ENCODE measurements at places on chromosomes 5 and 9.
A peak's percentile ranks its signal among the peaks of the same experiment; 100 is the strongest.

GRCh38 chr9:8859416-8859815 is 1059.8 kb upstream of the DMAC1 start:
- no peak for DNase-seq

GRCh38 chr5:71986101-71986500 is 121.2 kb upstream of the MAP1B start:
- no peak for DNase-seq

DNA sequence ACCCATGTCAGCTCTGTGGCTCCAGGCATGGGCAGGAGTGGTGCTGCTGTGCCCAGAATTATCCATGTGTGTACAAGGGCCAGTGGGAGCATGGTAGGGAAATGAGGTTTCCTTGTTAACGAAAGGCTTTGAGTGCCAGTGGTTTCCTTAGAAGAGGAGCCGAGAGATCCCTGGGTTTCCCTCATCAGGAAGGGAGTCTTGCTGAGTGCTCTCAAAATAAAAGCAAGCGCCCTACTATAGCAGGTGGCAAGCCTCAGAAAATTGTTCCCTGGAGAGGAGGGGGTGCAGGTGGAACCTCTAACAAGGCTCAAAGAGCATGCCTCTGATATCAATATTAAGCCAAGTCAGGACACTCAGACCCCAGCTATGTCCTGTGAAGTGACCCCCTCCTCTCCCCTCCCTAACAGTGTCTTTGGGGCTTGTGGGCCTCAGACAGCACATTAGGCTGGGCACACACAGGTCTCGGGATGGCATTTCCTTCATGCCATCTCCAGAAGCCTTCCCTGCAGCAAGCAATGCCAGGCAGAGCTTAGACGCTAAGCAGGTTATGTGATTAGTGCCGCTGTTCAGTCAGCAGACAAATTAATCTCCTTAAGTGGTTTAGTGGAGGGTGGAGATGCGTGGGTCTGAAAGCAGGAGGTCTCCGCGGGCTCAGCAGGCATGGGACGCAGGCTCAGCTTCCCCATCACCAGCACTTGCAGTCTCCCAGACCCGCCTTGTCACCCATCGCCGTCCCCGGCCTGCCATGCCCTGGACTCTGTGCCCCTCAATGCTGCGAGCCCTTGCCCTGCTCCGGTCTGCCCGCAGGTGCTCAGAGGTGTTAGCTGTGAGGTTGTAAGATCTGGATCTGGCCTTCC is 60.0 kb upstream of the RARS1 start:
- no peak for DNase-seq

- DNase-seq = no peak
Observed at GRCh38 chr5:1462358-1462757, 17.1 kb upstream of the SLC6A3 start.

- no peak for DNase-seq
Observed at GRCh38 chr9:107464516-107464915, 25.1 kb downstream of the KLF4 start.

- DNase-seq = peak; percentile 41
Observed at GRCh38 chr5:1652873-1653697, 129.3 kb upstream of the LPCAT1 start.

DNA sequence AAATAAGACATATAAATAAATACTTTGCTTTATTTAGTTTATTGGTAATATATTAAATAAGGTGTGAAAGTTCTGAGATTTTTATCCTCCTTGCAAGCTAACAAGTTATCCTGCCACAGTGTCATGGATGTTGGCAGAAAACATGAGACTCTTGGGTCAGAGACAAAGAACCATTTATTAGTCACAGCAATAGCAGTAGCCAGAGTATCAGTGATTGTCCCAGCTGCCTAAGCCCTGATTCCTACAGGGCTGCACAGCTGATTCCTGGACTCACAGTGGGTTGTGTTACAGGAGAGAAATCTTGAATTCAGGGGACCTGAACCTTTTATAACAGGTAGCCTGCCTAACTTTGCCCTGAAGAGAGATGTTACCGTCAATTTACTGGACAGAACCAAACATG is 304.5 kb upstream of the ZNF608 start:
- DNase-seq = no peak

DNA sequence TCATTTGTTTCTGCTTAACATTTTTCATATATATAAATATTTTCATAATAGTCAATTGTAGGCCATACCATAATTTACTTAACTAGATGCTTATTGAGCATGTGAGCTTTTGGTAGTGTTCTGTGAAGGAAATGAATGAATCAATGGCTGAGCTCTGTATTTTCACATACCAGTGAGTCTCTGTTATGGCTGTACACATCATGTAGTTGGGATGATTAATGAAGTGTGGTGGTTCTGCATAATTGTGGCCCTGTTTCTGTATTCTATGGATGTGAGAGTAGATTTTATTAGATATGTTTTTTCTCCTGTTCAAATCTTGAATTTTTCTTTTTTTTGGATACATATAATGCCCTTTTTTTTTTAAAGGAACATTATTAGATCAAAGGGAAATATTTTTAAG is 56.2 kb downstream of the CTNNA1 start:
- DNase-seq = no peak

DNA sequence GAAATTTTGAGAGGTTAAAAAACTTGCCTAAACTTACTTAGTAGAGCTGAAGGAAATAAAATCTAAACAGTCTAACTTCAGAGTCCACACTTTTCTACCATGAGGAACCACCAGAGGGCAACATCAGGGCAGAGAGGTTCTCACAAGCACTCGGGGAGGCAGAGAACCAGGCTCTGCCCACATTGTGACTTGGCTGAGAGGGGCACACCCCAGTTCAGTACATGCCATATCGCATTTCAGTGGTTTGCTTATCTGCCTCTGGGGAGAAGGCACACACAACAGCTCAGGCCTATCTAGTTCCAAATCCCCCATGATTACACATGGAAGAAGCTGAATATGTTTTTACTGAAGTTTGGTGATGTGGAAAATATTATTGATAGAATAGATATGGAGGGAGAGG is 49.2 kb downstream of the EQTN start:
- no peak for DNase-seq

DNA sequence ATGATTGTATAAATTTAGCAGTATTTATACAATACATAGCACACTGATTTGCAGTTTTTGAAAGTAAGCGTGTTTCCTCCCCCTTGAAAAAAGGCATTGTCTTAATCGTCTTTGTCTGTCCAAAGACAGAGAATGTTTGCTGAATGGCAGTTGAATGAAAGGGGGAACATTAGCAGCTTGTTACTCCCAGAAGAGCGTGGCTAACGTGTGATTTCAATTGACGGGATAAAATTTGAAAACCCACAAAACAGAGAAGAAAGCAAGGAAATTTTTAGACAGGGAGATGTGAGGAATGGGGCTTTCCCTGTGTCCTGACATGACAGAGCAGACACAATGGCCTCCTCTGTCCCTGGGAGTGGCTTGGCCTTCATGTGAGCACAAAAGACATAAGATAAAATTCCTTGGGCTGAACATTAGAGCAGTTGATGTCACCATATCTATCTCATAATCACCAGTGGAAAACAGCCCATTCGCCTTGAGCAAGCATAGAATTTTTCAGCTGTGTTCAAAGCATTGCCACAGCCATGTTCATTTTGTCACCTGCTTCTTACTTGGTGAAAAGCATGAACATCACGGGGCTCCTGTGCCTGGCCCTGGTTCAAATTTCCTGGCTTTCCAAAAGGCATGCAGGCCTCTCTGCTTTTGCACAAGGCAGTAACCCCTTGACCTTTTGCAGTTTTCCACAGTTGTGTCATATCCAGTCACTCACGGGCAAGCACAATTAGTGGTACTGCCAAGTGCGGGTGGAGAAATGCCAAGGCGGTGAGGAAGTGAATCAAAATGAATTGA is 126.9 kb downstream of the TLE1 start:
- no peak for DNase-seq

- DNase-seq = no peak
Observed at GRCh38 chr9:86924206-86924605, 23.1 kb downstream of the GAS1 start.

DNA sequence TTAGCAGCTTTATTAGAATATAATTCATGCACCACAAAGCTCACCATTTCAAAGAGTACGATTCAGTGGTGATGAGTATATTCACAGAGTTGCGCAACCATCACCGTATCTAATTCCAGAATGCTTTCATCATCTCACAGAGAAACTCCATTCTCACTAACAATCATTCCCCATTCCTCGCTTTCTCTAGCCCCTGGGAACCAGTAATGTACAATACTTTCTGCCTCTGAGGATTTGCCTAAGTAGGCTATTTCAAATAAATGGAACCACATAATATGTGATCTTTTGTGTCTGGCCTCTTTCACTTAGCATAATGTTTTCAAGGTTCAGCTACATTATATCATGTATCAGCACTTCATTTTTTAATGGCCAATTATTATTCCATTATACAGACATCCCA is 145.1 kb upstream of the ADAMTS16 start:
- DNase-seq = no peak

DNA sequence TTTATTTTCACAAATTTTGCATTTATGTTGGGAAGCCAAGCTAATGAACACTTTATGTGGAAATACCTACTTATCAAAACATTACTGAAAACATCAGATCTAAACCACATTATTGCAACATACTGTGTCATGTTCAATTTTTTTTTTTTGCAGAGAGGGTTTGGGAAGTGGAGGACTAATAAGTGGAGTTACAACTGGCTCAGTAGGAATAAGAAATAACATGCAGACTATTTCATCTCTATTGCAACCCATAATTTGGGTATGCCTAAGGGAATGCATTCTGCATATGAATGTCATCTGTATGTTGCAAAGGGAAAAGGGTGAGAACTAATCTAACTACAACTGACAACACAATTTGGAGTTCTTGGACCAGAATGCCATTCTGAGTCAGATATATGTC is 41.8 kb downstream of the APC start:
- DNase-seq = no peak
